Activated CD4-positive, alpha-beta memory T cell treated with anti-CD3 and anti-CD28 coated beads, Interleukin-2, amount 10 ng/mL, durations not matched to agents 7 days and 5 days (primary cell): ENCODE measurements at places on chromosomes 5 and 9.

- DNase-seq = no peak
These were observed 165.2 kb downstream of the PDE4D start for GRCh38 chr5:59728356-59728755.

DNA sequence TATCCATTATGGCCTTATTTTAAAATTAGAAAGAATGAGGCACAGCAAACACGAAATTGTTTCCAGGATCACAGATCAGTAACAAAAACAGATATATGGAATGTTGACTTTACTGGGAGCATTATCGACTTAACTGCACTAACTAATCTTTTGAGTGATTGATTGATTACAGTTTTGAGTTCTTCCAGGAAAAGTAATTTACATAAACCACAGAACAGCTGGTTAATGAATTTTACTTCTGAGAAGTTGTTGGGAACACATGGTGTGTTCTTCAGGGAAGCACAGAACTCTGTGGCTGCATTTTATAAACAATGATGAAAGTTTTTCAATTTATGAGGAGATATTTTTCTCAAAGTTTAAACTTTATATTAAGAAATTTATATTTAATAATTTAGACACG is 802.4 kb upstream of the ACO1 start:
- DNase-seq = no peak

- DNase-seq = no peak
These were observed 204.9 kb downstream of the SMARCA2 start for GRCh38 chr9:2220036-2220435.

DNA sequence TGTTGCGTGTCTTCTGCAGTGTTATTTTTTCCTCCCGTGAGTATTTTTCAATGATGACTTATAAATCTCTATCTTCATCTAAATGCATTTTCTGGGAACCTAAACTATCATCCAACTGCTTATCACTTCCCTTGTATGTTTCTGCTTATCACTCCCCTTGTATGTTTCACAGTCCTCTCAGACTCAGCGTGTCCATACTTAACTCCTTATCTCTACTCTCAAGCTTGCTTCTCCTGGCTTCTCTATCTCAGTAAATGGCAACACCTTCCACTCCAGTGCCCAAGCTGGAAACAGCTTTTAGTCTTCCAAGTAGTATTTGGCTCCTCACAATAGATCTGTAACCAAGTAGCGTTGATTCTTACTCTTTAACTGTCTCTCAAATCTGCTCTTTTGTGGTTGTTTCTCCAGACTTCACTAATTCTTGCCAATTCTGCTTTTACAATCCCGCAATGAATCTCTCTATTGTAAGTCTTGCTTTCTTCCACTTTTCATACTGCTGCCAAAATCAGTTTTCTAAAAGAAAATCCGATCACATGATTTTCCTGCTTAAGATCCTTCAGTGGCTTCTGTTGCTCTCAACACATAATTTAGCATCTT is 33.8 kb upstream of the TXNDC8 start:
- DNase-seq = no peak
